ENCODE measurements at places on chromosomes 2 and 18.

DNA sequence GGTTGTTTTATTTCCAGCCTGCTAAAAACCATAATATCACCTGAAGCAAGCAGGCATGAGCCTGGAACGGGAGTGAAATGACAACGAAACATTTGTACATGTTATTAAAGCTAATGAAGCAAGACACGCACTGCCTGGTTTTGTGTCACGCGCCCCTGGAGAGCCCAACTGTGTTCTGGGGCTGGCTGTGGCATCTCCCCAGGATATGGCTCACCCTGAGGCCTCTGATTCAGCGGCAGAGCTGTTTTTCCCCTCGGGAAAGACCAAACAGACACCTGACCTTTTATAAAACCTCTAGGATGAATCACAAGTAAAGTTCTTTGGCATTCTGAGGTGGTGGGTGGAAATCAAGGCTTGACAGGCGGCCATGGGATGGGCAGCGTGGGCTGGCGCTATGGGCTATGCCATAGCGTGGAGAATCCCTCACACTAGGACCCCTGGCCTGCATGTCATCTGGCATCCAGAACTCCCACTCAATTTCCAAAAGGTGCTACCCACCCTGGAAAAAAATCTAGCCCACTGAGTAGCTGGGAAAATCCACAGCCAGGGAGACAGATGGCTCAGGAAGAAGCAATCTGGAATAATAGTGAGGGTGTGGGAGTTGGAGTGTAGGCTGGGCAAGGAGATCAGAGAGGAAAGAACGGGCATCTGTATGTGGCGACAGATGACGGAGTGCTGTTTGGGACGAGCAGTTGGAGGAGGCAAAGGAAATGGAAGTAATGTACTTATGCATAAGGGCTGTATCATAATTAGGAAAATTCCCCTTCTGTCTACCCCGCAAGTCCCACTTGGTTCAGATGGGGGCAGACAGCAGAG is 262.0 kb downstream of the AFF3 start:
- DNase-seq: peak; percentile 60

DNA sequence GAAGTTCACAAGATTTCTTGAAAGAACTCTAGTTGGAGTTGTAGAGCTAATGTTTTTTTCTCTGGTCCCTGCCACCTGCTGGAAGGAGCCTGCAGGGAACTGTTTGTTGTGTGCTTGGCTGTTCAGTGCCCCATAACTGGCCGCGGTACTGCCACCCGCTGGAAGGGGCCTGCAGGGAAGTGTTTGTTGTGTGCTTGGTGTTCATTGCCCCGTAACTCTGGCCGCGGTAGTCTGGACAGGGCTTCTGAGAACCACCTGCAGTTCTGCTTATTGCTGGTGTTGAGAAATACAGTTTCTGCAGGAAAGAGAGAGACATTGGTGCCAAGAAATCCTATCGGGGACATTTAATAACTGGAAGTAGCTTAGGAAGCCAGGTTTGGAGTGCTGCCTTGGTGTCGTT is 58.1 kb downstream of the AGAP1 start:
- peak; percentile 57 for DNase-seq

- DNase-seq: no peak
These were observed 109.3 kb upstream of the ANKRD30BL start for GRCh38 chr2:132270981-132271546.

GRCh38 chr2:102000813-102001766 is 9.3 kb downstream of the IL1R2 start:
- DNase-seq: no peak

DNA sequence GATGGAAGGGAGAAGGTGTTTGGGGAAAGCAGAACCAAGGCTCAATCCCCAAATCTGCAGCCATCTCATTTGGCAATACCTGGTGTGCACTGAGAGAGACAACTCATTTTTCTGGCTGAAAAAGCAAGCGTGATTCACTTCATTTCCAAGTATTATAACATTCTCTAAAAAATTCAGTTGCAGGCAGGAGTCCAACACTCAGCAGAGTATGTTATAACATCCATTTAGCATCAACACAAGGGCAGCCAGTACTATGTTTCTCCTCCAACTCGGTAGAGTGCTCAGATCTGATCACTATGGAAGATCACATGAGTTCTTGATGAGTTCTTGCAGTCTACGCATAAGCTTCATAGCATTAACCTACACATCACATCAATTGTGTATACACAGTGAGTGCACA is 99.4 kb upstream of the PID1 start:
- no peak for DNase-seq

GRCh38 chr18:61892683-61893308 is at the start of gene RNF152:
Gene RNF152, minus strand, starts transcription at chr18:61893007. Its CDS starts 76,544 bp downstream, at chr18:61816463.
- DNase-seq: no peak

DNA sequence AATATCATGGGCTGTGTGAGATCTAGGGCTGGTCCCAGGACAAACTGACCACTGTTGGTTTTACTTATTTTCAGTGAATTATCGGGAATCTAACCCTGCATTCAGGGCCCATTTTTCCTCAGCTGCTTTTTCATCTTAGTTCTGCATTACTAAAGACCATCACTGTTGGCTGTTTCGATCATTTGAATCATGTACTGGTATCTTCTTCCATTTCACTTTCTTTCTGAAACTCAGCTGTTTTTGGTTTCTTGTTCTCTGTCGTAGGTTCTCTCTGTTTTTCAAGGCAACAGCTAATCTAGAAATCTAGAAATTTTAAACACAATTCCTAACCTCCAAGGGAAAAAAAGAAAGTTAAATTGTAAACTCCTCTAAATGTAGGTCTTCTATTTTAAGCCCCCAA is 159.9 kb upstream of the SESTD1 start:
- DNase-seq: no peak

DNA sequence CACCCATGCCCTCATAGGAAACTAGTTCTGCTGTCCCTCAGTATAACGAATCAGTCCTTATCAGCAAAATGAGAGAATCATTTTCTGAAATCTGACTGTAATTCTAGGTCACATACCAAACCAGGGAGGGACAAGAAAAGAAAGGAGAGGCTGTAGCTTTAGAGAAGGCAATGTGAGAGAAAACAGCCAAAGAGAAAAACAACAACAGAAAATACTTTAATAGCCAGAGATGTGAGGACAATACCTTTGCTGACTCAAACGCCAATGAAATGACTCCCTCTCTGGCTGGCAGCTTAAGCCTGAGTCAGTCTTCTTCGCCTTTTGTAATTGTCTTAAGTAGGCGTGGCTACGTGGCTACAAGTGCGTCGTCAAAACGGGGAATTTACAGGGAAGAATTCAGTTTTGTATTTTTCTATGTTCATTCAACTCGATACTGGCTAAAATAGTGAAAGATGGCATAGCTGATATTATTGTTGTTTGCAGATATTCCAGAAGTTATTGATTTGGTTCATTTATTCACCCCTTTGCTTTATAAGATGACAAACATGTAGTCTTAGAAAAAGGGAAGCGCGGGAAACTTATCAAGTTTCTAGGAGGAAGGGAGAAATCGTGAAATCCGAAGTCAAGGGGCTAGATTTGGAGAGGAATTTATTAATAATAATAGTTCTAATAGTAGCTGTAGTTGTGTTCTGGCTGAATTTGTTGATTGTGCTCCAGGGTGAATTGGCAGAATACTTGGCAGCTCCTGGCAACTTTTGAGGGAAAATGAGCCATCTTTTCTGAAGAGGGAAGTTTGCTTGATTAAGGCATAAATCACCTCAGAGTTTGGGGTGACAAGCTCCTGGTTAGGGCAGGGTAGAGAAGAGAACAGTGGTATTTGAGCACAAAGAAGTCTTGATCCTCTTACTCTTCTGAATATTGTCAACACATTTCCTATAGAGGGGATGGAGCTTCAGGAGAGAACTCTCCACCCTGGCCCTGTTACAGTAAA is at the start of gene IL1A:
Gene IL1A, minus strand, starts transcription at position 295 of the 991 bp plus-strand sequence. CDS start 723 bp downstream, outside the sequence.
- DNase-seq: no peak

DNA sequence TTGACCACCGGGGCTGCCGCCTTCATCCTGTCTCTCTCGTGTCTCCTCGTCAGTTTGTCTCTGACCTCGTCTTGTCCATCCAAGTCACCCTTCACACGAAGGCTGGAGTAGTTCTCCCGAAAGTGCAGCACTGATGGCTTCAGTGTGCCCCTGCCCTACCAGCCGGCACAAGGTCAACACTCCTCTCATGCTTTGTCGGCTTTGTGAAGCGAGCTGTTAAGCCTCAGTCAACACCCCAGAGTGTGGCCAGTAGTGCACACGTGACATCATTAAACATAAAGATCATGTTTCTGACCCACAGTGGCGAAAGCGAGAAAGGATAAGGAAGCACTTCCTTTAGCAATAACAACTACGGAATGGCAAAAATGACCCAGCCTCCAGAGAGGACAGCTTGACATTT is 23.2 kb downstream of the ACKR3 start:
- no peak for DNase-seq

DNA sequence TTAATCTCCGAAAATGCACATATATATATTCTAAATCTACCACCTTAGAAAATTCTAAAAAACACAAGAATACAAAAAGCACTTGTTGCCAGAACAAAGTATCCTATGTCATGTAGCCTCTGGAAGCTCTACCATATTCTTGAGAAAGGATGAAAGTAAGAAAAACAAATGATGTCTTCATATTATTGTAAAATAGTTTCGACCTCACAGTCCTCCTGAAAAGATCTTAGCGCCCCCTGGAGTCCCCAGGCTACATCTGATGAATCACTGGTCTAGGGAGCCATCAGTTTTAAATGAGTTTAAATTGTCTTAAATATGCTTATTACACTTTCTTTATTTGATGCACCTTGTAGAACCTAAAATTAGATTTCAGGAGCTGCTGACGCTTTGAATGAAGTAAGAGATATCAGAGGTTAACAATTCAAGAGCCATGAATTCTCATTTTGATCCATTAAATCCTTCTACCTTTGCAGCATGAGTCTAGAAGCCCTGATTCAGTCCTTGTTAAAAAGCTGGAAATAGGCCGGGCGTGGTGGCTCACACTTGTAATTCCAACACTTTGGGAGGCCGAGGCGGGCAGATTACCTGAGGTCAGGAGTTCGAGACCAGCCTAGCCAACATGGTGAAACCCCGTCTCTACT is 138.8 kb downstream of the MCFD2 start:
- DNase-seq: no peak

GRCh38 chr18:41982942-41983660 is 28.1 kb downstream of the PIK3C3 start:
- DNase-seq: no peak

DNA sequence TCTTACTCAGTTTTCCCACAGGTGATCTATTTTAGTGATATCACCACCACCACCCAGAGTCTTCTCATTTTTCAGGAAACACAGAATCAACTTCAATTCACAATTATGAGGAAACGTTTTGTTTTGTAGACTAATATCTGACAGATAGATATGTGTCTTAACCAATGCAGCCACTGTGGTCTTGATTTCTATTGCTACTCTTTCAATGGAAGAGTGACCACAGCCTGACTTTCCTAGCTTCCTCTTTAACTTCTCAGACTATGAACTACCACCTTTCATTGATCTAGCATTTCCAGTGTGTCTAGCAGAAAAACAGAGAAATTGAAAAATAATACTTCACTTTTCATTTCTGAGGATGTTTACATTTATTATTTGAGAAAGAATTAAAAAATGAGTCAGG is 20.5 kb downstream of the ADAM17 start:
- DNase-seq: no peak

DNA sequence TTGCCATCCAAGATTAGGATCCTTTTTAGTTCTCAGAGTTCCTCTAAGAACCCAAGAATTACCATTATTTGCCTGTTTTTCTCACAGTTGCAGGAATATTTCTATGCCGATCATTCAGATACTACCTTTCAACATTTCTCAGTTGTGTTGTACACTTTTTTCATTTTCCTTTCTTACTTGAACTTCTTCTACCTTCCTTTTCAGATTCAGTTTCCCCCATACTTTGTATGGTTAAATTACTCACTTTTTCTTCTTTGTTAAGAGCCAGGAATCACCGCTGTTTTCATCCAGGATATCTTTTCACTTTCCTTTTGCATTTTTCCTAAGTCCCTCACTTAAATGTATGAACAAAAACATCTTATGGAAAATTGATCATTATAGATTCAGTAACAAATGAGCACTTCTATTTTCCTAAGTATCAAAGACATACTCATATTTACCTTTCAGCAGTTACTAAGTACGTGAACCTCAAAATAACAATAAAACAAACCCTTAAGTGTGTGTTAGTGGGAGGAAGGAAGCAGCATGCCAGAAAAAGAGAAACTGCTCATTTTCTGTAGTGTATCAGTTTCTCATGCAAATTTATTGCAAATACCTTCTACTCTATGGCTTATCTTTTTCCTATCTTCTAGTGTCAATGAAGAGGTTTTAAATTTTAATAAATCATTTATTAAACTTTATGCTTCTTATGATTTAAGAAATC is 64.3 kb upstream of the STAT1 start:
- DNase-seq: no peak

DNA sequence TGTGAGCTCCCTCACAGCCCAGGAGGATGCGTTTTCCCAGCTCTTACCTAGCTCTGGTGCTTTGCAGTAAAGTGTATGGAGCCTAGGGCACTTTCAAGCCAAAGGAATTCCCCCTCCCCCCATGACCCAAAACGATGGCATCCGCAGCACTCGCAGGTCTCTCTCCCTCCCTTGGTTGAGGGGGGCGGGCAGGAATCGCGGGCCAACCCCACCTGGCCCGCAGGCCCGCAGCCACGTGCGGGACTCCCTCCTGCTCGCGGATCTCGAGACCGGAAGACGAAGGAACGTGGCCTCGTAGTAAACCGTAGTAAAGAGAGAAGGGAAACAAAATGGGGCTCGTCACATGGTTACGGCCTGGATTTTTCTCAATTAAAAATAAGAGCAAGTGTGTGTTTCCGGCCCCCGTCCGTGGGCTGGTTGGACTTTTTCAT is 8.5 kb downstream of the IRS1 start:
- no peak for DNase-seq

DNA sequence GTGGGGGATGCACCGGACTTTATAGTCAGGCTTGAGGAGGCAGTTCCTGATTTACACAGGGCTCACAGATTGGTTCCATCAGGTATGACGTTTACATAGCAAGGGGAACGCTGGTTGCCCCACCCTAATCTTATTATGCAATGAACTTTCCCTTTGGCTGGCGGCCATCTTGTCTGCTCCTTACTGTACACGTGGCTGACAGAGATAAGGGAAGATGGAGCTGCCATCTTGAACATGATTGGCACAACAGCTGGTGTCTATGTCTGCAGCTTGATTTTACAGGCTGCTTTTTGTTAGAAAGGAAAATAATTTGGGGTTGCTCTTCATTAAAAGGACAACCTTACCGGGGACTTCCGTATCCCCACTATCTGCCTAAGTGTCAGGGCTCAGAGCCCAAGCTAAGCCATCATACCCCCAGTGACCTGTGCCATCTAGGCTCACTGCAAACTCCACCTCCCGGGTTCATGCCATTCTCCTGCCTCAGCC is 33.5 kb upstream of the ATG16L1 start:
- DNase-seq: no peak

GRCh38 chr2:64837116-64837731 is 152.0 kb upstream of the SLC1A4 start:
- DNase-seq: no peak
